ELF-1 (cell line): ENCODE measurements at places on chromosomes 11 and 22.
A peak's percentile ranks its signal among the peaks of the same experiment; 100 is the strongest.

- DNase-seq: no peak
Measured at GRCh38 chr11:90220391-90220790, 2.5 kb downstream of the CHORDC1 start.

GRCh38 chr11:73386016-73386415 lies 9.8 kb downstream of the RELT start:
- DNase-seq: no peak

GRCh38 chr11:13262096-13262495 lies 15.5 kb upstream of the BMAL1 start:
- no peak for DNase-seq

DNA sequence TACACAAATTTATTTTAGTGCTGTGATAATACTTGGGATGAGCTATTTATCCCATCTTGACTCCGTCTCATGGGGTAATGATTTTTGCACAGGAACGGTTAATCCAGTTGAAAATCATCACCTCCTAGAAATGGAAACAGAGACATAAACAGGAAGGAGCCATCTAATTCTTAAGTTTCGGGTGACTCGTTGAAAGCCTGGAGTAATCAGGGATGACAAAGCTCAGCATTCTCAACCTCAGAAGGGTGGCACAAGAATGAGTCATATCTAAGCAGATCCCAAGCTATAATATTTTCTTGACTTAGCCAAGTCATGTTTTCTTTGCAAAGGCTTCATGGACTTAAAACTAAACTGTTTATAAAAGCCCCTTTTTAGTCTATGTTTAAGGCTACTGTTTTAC lies 280.8 kb upstream of the CCDC90B start:
- DNase-seq: no peak

DNA sequence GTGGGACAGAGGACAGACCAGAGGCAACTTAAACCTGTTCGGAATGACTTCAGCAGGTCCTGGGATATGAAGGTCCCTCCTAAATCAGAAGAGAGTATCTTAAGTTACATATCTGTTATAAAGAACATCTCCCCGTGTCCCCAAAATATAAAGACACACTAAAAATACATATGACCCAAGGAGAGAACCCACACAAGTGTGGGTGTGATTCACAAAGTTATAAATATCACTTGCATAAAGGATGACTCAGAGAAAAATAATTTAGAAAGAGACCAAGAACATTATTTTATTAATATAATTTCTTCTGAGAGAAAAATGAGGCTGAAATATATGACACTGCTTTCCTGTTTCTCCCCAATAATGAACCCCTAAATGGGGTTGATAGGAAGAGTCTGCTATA lies 14.2 kb downstream of the OR5B21 start:
- DNase-seq: no peak

- no peak for DNase-seq
Measured at GRCh38 chr11:95066716-95067038, at the start of gene SRSF8. Gene SRSF8, plus strand, starts transcription at chr11:95066919. Its CDS starts 308 bp downstream, at chr11:95067227.

DNA sequence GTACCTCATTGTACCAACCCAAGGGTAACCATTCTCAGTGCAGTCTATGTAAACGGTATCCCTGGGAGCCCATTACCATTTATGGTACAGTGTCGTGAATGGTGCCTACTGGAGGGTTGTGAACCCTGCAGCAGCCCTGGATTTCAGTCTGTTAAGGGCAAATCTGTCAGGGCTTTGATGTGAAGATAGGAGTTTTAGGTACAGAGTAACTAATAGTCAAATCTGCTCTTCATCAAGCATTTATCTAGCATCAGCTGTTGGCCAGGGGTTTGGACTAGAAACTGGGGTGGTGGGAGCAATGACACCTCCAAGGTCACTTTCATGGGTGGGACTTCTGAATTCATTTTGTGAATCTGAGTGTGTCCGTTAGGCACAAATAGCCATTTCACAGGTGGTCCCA lies 50.6 kb upstream of the RFPL3 start:
- no peak for DNase-seq

DNA sequence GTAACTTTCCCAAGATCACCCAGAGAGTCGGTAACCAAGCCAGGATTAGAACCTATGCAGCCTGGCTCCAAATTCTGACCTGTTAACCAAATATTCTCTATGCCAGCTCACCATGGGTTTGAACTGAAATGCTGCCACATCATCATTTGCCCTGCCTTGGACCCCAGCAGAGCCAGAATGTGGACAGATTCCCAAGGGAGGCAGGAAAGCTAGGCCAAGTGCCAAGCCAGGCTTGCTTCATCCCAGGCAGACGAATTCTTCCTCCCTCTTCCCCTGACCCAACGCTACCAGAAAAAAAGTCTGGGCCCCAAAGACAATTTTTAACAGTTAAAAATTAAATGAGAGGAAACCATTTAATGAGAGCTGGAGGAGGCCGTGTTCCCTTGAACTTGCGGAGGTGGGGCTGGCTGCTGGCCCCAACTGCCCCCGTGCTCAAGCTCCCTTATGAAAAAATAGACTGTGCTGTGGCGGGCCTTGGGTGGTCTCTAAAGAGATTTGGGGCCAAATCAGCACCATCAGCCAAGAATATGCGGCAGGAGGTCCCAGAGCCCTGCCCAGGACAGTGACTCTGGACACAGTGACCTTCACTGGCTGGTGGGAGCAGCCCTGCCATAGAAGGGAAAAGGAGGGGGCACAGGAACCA lies 184.1 kb upstream of the SYT13 start:
- no peak for DNase-seq

GRCh38 chr11:18526130-18526520 lies 617 bp downstream of the TSG101 start:
- DNase-seq: no peak

DNA sequence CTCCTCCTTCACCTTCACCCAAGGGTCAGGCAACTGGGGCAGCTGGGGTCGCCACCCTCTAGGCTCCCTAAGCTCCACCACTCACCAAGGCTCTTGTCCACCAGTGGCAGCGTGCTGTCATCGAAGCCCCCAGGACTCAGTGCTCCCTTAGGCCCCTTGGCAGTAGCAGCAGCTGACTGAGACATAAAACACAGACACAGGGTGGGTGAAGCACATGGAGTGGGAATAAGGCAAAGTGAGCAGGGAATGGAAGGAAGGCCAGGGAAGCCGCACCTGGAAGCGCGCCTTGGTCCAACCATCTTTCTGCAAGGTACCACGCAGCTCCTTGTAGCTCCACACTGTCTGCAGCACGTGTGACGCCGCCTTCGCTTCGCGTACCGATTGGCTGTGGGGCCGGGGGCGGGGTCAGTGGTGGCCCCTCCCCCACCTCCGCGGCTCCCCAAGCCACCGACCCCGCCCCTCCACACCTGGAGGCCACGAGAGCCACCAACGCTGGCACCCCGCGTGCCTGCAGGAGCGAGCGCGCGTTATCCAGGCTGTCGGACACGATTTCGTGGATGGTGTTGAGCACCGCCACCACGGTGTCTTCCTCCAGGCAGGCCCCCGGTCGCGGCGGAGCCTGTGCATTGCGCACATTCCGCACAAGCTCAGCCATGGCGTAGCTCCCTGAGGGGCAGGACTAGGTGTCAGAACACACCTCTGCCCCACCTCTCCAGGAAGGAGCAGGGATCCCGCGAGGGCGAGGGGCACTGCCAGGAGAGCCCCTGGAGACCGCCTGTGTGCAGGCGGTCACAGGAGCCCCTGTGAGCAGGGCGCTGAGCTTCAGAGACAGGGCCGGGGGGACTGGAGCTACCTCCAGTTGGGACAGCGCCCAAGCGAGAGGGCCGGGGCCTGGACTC lies 31.3 kb upstream of the TXNRD2 start:
- DNase-seq: no peak

- peak; percentile 65 for DNase-seq
Measured at GRCh38 chr11:43282607-43283440, 29.0 kb upstream of the API5 start.

GRCh38 chr22:18114495-18114894 lies 3.9 kb downstream of the TUBA8 start:
- no peak for DNase-seq

DNA sequence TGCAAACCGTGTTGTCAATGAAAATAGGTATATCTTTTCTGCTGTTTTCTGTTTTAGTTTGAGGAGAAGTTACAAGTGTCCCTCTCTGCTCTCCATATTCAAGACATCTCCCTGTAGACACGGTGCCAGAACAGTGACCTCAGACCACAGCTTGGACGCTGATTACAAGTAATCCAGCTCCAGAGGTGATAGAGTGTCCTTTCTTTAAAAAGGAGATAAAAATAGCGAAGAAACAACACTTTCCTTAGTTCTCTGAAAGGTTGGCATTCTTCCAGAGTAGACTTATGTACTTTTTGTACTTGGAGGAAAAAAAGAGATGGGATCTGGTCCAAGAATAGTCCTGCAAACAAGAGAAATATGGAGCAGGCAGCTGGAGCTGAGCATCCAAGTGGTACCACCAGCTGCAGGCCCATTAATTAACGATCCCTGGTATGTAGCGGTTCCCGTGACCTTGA lies 43.0 kb upstream of the WT1 start:
- no peak for DNase-seq

DNA sequence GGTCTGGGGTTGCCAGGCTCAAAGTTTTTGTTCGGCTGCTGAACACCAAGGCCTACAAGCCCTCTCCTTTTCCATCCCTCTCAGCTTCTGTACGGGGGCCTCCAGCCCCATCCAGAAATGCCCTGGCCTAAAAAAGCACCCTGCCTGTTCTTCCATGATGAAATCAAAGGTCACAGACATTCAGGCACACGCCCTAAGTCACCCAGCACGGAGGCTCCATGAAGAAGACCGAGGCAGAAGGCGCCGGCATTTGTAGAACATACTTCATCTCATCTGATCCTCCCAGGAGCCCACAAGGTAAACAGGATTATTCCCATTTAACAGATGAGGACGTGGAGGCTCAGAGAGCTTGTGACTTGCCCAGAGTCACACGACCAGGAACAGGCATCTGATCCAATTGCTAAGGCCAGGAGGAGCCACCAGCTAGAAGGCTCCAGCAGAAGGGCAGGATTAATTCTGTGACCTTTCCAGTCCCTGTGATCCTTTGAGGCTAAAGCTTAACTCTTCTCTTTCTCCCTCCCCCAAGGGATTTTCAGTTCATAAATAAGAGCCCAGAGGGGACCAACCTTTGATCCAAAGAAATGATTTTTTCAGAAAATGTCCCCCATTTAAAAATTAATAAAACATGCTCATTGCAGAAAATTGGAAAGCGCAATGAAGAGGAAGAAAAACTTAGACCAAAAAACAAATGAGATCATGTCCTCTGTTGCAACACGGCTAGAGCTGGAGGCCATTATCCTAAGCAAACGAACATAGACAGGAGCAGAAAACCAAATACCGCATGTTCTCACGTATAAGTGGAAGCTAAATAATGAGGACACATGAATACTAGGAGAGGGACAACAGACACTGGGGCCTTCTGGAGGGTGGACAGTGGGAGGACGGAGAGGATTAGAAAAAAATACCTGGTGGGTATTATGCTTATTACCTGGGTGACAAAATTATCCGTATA lies 38.7 kb downstream of the CYTH4 start:
- DNase-seq: no peak

DNA sequence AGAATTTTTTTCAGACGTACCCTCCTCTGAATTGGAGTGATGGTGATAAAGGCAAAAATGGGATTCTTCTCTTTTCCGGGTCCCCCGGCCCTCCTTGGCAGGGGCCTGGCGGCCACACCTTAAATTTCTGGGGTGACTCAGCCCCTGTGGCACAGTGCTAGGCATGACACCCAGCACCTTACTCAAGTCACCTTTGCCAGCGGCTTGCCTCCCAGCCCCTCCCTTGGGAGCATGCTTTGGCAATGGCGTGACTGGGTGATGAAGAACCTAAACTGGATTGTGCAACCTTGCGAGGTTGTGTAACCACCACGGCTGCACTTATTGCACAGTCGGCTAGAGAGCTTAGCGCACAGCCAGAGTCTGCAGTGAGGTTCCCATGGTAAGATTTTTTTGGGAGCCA lies 16.2 kb upstream of the LDLRAD3 start:
- no peak for DNase-seq

DNA sequence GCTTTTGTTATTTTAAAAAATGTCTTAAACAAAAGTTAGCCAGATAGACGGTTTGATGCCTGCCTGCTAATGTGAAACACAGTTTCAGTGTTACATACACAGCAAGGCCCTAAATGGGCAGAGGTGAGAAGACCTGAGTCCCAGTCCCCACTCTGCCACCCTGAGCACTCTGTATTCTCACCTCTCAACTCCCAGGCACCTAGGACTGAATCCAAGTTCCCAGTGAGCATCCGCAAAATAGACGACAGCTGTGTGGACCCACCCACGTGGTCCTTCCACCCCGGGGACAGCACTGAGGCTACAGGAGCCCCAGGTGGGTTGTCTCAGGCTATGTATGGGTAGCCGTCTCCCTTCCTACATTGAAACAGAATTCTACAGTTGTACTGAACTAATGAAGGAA lies 111.5 kb downstream of the RPL27A start:
- DNase-seq: no peak

DNA sequence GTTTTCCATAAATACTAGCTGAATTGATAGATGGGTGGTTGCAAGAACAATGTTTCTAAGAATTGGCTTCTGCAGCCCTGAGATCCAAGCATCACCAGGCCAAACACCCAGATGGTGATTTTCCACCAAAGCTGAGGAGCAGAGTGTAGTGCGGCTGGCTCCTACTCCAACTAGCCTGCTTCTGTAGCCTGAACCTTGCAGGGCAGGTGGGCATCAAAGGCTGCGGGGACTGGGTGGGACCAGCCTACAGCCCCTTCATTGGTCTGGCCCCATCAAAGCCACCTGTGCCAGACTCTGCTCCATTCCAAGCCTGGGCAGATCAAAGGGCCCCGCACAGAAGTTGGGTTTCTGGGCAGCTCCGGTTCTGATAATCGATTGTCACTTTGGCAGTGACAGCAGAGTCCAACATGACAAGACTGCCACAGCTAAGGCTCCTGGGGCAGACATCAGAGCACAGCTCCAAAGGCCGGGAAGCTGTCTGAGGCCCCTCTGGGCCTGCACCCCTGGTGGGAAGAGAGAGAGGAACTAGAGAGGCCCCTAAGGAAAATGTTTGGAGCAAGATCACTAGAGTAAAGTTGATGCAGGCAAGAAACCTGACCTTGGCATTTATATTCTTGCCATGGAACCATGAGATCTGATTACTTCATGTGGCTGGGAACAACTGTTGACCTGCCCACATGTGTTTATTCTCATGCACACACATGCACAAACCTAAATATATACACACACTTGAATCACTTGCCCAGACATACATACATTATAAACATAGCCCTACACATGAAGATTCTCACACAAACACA lies 582.9 kb downstream of the INSC start:
- DNase-seq: no peak

- no peak for DNase-seq
Measured at GRCh38 chr11:2135018-2135569, 4.1 kb downstream of the IGF2 start.

DNA sequence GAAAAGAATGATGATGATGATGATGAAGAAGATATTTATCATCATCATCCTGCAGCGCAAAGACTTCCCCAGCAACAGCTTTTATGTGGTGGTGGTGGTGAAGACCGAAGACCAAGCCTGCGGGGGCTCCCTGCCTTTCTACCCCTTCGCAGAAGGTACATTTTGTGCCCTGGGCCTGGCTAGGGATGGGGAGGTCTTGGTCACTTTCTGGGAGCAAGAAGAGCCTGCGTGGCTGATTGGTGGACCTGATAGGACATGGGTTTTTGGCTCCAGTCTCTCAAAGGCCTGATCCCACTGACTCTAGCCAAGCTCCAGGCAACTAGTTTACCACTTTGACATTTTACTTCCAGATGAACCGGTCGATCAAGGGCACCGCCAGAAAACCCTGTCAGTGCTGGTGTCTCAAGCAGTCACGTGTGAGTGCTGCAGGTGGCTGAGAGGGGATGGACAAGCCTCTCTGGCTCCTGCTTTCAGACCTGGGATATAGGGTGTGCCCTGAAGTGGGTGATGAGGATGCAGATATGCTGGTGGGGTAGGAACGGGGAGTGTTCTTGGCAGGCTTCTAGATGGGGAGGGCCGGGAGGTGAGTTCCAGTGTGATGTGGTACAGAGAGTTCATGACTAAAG lies 5.3 kb downstream of the SIDT2 start:
- DNase-seq: no peak

- DNase-seq: no peak
Measured at GRCh38 chr11:120977266-120978137, 46.4 kb upstream of the TBCEL start.
